Stimulated activated CD4-positive, alpha-beta T cell treated with anti-CD3 and anti-CD28 coated beads, Interleukin-4, amount 100 ng/mL, for 24 hours (primary cell): ENCODE measurements at places on chromosomes 4 and X.
A peak's percentile ranks its signal among the peaks of the same experiment; 100 is the strongest.

DNA sequence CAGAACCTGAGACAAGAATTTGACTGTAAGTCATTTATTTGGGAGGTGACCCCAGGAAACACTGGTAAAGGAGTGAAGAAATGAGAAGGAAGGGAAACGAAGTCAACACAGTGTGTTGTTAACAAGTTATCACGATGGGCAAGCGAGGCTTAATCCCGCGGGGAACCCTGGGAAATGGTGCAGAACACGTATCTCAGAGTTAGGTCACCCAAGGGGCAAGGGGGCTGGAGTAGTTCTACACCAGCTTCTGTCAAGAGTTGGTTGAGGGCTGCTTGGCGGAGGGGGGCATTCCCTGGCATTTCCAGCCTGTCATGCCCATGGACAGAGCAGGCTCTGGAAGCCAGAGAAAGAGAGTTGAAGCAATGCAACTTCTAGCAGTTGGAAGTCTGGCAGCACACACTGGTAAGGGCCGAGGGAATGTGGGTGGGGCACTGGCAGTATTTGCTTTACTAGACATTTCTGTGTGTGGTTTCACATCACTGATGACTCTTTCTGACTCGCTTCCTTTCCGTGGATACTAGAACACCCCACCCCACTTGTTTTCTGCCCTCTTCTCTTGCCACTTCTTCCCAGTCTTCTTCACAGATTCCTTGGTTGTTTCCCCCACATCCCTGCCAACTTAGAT, 52.2 kb upstream of the ADGRG2 start:
- no peak for DNase-seq

- DNase-seq: no peak
Measured at GRCh38 chr4:84263415-84263814, 235.7 kb downstream of the NKX6-1 start.

DNA sequence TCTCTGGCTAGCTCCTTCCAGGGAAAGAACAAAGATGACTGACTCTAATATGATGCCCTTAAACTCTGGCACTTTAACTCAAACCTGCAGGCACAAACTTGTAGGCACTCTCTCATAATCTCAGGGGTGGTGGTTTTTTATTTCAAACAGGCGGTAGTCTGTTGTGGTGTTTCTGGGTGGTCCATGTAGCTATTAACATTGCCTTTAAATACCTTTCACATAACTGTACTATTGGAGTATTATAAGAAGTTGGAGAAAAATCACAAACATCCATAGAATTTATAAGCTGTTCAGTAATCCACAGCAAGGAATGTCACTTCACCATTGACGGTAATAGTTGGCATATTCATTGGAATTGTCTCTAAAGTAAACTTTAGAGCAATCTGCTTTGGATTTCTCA, 204.2 kb upstream of the PDE5A start:
- DNase-seq: no peak

GRCh38 chr4:79147251-79147650, 178.6 kb downstream of the NAA11 start:
- no peak for DNase-seq

- DNase-seq: no peak
Measured at GRCh38 chr4:42655269-42655637, 1.7 kb downstream of the ATP8A1 start.

GRCh38 chr4:65600656-65601055, 69.6 kb downstream of the EPHA5 start:
- no peak for DNase-seq

GRCh38 chr4:167359711-167360110, 125.4 kb upstream of the SPOCK3 start:
- no peak for DNase-seq

GRCh38 chr4:2220016-2220630, 21.8 kb downstream of the HAUS3 start:
- peak; percentile 83 for DNase-seq

GRCh38 chr4:74202062-74202586, 44.2 kb downstream of the MTHFD2L start:
- DNase-seq: no peak

DNA sequence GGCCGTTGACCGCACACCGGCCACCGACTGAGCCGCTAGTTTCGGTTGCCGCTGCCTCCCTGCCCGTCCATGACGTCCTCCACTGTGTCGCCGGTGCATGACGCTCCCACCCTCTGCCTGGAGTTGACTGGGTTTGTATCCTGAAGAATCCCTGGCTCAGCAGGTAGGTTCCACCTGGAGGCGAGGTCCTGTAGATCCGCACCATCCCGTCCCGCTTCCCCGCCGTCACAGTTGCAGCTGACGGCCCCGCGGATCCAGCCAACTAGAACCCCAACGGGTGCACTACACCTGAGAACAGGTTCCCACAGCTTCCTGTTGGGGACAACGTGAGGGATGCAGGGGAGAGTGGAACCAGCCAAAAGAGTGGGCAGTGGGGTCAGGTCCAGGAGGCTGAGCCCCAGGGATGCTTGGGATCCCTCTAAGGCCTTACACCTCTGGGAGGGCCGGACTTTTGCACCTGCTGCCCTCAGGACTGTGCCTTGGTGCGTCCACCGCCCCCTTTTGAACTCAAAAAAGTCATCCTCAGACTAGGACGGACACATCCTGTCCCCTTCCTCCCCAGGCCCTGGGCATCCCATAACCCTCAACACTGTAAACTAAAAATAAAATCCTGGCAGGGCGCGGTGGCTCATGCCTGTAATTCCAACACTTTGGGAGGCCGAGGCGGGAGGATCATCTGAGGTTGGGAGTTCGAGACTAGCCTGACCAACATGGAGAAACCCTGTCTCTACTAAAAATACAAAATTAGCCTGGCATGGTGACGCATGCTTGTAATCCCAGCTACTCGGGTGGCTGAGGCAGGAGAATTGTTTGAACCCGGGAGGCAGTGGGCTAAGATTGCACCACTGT, 1.1 kb upstream of the SLBP start:
- DNase-seq: no peak

DNA sequence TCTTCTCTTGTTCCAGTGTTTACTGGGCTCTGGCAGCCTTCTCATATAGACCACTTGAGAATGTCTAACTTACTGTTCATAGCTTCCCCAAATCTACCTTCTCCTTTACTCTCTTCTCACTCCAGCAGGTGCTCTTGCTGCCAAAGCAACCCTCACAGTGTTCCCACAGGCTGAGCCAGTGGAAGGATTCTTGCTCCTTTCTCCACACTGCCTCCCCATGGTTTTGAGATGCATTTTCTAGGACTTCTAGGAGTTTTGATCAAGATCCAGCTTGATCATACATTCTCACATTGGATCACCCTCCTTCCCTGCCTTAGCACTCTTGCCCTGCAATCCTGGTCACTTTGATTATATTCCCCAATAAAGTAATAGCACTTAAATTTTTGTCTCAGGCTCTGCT, 230.8 kb downstream of the TMEM47 start:
- no peak for DNase-seq

- no peak for DNase-seq
Measured at GRCh38 chrX:13651150-13651549, 1.8 kb upstream of the TCEANC start.

- no peak for DNase-seq
Measured at GRCh38 chrX:49106930-49107329, 16.6 kb downstream of the GPKOW start.

GRCh38 chr4:69697536-69698242, 44.6 kb upstream of the UGT2A1 start:
- DNase-seq: no peak

- no peak for DNase-seq
Measured at GRCh38 chrX:40109288-40110008, 11.7 kb upstream of the BCOR start.

- no peak for DNase-seq
Measured at GRCh38 chr4:107631560-107631959, 88.5 kb downstream of the PAPSS1 start.

DNA sequence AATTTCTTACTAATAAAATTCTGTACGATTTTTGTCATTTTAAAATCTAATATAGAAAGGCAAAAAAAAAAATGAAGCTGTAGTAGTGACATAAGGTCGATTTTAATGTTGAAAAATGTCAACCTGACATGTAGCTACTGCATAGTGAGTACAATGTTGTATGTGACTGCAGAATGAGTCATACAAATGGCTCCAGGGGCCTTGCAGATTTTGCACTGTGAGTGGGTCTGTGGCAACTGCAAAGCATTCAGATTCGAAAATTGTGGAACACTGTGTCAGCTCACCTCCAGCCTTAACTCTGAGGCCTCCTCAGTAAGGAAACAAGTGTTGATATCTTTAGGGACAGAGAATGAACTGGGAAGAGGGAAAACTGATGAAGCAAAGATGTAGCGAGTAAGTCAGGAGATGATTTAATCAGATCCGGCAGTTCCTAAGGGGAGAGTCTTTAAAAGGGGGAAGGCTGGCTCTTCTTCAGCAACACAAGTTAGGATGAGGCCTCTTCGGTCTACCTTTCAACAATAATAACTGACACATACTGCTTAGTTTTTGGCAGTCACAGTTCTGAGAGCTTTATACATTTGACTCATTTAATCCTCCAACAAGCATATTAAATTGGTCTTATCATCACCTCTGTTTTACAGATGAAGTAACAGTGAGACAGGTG, 24.9 kb downstream of the TKTL2 start:
- no peak for DNase-seq

DNA sequence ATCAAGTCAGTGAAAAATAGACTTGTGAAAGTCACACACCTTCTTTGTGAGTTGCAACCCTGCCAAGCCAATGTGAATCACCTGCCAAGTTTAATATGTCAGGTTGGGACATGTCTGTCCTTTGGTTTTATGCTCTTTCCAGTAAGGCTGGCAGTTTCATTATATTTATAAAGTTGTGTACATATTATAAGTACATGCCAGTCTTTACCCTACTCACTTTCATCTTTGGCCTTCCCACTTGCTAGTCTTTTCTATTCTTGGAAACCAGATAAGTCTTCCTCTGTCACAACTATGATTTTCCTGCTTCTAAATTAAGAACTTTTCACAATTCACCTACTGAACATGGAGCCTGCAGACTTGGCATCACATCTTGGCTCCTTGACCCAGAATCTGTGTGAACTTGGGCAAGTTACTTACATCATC, 680.7 kb upstream of the BOD1L1 start:
- DNase-seq: no peak

GRCh38 chrX:112694062-112694461, 14.3 kb upstream of the LHFPL1 start:
- DNase-seq: no peak

DNA sequence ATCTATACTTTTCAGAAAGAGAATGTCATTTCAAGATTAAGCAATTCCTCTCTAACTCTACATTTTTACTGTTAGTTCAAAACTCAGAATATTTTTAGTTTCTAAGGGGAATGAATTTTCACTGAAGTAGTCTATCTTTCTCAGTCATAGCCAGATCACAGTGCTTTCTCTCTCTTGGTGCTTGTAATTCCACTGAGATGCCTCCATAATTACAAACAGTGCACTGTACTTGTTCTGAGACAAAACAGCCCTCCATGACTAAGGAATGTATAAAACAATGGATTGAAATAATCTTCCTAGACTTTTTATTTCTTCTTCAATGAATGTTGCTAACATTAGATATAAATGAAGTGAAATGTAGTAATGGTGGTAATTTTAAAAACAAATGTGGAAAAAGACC, 603.2 kb upstream of the FAM241A start:
- no peak for DNase-seq

GRCh38 chrX:100975212-100975611, 5.7 kb downstream of the ARL13A start:
- no peak for DNase-seq

- no peak for DNase-seq
Measured at GRCh38 chr4:2433609-2434350, 15.0 kb downstream of the CFAP99 start.

GRCh38 chr4:74414149-74414809, 30.7 kb upstream of the AREG start:
- DNase-seq: no peak

GRCh38 chrX:115591856-115592842, 31.2 kb downstream of the PLS3 start:
- no peak for DNase-seq

DNA sequence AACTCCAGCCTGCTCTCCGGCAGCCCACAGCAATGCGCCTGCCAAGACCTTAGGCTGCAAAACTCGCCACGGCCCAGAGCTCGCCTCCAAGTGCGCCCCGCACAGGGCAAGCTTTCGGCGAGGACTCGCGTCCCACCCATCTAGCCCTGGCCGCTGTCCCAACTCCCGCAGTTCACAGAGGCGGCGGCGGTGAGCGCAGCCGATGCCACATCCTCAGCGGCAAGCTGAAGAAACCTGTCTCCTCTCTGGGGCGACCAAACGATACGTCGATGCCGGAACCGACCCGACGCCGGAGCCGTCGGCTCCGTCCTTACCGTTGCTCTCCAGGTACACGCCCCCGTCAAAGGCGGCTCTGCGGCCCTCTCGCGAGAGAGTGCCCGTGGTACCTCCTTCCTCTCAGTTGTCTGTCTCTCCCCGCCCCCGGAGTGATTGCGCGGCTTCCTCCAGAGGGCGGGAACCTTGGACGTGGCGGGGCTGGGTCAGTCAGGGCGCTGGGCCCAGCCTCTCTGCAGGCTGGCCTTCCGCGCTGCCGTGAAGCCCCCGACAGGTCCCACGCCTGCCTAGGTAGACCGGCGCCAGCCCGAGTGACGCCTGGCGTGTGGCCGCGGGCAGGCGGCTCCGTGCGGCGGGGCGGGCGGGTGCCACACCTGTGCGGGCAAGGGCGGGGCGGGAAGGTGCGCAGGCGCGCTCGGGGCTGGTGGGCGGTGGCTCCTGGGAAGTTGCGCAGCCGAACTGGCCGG, 380 bp upstream of the RAB33B start:
- peak; percentile 96 for DNase-seq

DNA sequence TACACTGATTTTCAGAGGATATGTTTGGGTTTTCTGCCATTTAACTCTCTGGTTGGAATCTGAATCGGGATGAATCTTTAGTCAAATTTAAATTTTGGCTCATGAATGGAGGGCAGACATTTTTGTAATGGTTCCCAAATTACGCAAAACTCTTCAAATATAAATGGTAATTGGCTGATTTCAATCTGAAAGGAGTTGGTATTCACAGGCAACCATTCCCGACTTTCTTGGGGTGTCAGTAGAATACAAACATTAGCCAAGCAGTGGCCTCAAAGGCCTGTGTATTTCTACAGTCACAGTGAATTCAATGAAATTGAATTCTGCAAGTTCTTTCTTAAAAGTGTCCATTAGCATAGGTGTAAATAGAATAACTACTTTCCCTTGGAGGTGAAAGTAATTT, 668.8 kb upstream of the PRKX start:
- no peak for DNase-seq
